ENCODE measurements at places on chromosomes 2 and 18.

DNA sequence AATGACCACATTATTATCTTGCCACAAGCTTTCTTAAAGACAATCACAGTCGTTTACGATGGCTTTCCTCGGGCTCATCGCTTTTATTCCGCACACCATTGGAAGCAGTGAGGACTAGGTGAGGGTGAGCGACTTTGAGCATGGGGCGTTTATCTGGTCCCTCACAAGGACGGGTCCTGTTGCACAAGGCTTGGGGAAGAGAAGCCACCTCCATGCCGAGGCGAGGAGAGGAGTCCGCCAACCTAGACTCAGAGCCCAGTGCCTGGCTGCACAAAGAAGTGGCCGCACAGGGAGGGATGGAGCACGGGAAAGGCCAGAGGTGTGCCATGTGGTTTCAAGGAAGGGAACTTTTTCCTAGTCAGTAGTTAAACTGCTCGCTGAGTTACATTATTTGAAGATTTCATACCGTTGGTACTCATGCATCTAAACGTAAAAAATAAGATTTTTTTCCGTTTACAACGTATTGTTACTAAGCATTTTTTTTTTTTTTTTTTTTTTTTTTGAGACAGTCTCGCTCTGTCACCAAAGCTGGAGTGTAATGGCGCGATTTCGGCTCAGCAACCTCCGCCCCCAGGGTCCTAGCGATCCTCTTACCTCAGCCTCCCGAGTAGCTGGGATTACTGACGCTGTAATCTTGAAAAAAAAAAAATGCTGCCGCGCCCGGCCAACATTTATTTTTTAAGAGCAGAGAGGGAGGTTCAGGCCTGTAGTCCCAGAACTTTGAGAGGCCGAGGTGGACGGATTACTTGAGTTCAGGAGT, 849 bp upstream of the CYP27C1 start:
- DNase-seq = peak; percentile 39

DNA sequence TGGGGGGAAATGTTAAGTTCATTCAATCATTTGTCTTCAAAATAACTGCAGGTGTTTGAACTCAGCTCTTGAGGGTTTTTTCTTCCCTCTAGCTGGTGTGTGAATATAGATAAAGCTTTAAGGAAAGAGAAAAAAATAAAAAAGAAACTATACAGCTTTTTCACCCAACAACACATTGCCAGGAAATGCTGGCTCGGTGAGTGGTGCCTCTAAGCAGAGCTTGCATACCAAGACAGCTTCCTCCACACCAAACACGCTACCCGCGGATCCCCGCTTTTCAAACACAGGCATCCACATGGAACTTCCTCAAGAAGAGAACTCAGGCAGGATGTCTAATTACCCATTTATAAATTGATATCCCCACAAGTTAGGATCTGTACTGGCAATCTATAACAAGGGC, 69.8 kb upstream of the TANK start:
- no peak for DNase-seq

DNA sequence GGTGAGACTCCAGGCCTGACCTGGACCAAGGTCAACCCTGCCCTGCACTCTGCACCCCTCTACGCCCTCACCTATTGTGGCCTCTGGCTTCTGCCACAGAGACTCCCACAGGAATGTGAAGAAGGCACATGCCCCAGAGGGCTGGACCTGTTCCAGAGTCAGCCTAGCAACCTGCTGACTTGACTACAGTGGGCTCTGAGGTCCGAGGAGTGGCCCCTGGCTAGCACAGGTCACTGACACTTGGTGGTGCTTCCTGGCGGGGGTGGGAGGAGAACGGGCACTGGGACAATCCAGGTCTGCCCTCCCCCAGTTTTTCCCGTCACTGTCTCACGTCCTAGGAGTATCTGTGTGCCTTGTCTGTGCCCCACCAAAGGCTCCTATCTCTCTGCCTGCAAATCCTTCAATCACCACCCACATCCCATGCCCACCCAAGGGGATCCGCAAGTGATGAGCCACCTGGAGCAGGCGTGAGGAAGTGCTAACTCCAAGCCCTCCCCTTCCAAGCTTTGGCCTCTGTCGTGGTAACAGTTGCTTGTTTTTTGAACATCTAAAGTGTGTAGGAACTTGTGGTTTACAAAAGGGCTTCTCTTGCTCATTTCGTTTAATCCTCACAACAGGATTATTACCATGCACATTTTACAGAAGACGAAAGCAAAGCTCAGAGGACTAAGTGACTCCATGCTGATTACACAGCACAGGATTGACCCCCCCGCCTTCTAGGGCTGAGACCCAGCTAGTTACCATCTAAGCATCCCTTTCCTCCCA, 86.2 kb downstream of the MCFD2 start:
- no peak for DNase-seq

- DNase-seq = no peak
Observed at GRCh38 chr18:9827793-9828505, 57.8 kb upstream of the TXNDC2 start.

DNA sequence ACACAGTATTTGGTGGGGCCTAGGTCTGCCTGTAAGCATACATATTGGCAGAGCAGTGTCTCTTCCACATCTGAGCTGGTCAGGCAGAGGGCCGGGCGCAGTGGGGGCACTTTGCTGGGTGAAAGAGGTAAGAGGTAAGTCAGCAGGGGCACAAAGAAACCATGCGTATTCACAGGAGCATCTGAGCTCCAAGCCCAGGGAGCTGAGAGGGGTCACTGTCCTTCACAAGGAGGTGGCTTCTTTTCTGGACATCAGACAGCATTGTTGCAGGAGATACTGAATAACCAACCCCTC, 201.7 kb downstream of the AGAP1 start:
- DNase-seq = no peak

GRCh38 chr2:28810384-28811285, at the start of gene SPDYA:
SPDYA (plus strand) TSS chr2:28810834; CDS start chr2:28816015, 5,181 bp downstream.
- DNase-seq = peak; percentile 81

- DNase-seq = no peak
Observed at GRCh38 chr18:11488175-11488574, 121.2 kb upstream of the SLC35G4 start.

GRCh38 chr2:182368996-182369395, 57.8 kb downstream of the PDE1A start:
- DNase-seq = no peak

DNA sequence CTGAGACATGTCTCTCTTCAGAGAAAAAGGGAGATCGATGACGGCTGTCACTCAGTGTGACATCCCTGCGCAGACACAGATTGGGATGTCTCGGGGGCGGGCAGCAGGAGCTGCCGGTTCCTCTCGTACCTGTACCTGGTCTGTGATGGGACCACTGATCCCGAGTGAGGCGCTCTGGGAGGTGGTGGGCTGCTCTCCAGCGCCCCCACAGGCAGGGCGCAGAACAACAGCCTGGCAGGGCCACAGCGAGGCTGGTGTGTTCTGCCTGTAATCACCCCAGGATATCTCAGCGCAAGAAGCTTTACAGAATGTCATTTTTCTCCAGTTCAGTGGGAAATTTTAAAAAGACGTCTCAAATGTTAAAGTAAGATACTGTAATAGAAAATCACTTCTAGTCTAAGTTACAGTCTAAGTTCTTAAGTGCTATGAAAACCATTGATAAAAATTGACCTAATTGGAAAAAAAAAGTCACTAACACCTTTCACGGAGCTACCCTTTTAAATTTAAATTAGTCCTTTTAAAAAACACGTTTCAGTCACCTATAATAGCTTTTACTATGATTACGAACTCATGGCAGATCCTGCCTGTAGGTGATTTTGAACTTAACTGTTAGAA, 189.8 kb downstream of the SNTG2 start:
- peak; percentile 70 for DNase-seq

GRCh38 chr2:158142165-158142564, 40.5 kb downstream of the UPP2 start:
- DNase-seq = no peak

DNA sequence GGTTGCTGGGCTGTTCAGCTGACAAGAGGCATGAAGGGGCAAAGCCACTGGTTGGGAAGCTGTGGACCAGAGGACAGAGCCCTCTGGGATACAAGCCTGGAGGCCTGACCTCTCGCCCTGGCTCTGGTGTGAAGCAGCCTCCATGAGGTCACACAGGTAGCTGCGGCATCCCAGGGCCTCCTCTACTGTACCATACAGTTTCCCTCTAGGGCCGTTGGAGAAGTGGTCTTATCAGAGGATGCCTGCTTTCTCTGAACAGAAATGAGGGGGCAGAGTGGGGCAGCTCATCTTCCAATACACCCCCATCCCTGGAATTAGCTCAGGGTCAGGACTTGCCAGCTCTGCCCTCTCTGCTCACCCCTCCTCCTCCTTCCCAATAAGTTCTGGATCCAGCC, 135.1 kb upstream of the SMAD2 start:
- no peak for DNase-seq

- no peak for DNase-seq
Observed at GRCh38 chr18:77501266-77501665, 251.6 kb downstream of the GALR1 start.

Data from nephron progenitor cell (in vitro differentiated cells).